ENCODE measurements at places on chromosomes 3 and 15.

DNA sequence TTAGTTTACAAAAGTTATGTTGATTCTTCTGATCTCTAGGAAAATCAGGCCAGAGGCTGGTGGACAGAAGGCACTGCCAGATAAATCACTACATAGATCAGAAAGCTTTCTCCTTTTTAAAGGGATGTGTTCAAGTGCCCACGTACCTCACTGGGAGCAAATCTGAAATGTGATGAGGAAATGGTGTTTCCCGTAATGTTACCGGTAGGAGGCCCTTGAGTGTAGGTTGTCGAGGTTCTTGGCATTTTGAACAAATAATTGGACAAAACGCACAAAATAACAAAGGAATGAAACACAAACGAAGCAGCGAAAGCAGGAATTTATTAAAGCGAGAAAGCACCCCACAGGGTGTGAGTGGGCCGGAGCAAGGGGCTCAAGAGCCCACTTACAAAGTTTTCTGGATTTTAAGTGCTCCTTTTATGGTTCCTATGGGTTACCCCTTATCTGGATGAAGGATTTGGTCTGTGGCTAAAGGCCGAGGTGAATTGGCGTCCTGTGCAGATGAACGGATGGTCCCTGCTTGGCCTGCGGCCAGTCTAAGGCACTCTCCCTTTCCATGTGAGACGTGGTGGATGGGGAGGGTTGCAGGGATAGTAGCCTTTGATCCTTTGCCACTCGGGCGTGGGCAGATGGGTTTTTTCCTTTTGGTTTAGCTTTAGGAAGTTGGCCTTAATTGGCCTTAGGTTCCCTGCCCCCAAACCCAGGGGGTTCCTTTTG, 1.0 kb downstream of the SNX1 start:
- no peak for DNase-seq

DNA sequence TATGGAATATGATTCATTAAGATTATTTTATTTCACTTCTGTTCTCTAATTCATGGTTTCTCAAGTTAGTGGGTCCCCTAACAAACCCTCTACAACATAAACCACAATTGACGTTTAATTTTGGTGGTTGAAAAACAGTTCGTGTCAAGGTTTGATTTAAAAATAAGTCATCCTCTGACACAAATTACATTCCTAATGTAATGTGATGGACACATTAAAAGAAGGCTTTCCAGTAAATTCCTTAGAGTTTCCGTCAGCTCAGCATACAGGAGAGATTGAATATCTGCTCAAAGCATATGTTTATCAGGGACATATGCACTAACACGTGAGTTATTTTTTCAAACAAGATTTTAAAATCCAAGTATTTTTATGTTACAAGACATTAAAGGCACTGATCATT, 626.5 kb upstream of the ADAMTS9 start:
- no peak for DNase-seq

- no peak for DNase-seq
Observed at GRCh38 chr3:33144433-33144832, 30.6 kb downstream of the CRTAP start.

- DNase-seq = no peak
Observed at GRCh38 chr3:38111201-38111600, 25.7 kb downstream of the ACAA1 start.

- DNase-seq = no peak
Observed at GRCh38 chr3:80018375-80018774, 250.6 kb upstream of the ROBO1 start.

- no peak for DNase-seq
Observed at GRCh38 chr3:123082370-123083065, 15.7 kb downstream of the PDIA5 start.

DNA sequence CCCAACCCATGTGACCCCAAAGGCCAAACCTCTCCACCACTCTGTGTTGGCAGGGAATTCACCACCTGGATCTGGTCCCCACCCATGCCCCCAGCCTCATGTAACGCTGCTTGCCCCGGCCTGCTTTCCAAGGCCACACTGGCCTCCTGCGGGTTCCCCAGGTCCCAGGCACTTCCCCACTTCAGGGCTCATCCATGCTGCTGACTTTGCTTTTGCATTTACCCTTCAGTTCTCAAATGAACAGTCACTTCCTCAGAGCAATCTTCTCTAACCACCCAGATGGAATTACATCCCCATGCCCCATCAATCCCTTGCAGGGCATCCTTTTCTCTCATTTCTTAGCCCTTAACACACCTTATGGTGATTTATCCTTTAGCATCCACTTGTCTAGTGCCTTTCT, 9.2 kb downstream of the DAPK2 start:
- no peak for DNase-seq

DNA sequence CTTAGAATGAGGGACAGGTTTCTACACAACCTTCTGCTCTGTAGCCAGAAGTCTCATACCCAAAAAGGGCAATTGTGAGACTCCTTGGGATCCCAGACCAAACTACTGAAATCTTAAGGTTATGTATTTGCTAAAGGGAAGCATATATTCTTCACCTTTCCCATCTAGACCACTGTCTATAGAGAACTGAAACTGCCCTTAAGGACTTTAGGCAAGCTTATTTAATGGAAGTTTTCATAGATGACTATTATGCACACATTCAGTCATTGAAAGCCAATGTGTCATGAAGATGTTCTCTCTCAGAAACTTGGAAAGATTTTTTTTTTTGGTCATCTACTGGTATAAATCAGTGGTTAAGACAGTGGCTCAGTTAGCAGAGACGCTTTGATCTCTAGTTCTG, 365.3 kb downstream of the MCTP2 start:
- DNase-seq = no peak

- no peak for DNase-seq
Observed at GRCh38 chr3:12040902-12041301, 36.7 kb downstream of the SYN2 start.

DNA sequence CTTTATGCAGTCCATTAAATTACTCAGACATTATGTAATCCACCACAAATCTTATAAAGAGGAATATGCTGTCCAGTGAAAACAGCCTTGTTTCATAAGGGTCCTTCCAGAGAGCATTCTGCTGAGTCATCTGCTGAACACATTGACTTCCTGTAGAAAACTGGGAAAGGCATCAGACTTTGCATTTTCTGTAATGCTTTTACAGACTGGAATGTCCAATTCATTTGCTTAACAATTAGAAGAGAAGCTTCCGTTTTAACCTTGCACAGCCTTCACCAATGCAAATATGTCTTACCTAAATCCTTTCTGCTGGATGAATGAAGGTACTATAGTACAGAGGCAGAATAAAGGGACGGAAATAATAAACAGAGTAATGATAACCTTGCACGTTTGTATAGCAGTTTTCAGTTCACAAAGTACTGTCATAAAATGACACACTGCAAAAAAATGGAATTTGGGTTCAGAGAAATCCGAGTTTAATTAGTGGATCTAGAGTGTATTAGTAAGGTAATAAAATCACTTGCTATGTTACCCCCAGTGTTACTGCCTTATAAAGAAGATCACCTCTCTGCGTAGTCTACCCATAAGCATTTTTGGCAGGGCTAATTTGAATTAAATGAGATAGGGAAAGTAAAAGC, 301.5 kb downstream of the PYDC2 start:
- DNase-seq = no peak

- no peak for DNase-seq
Observed at GRCh38 chr3:101643861-101644613, 32.9 kb downstream of the ZBTB11 start.

DNA sequence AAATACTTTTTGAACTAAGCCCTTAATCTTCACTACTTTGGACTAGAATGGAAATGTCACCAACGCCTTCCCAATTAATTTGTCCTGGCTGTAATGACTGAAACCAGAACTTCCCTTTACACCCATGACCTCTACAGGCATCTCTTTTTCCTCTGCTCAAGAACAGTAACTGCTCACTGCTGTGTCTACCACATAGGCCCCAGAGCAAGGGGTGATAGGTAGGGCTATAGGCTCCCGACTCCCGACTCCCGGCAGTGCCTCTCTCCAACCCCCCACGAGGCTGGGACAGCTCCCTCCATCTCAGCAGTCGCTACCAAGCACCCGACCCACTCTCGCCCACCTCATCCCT, 384 bp upstream of the LEKR1 start:
- no peak for DNase-seq

- DNase-seq = no peak
Observed at GRCh38 chr3:14406766-14407165, 4.4 kb downstream of the SLC6A6 start.

DNA sequence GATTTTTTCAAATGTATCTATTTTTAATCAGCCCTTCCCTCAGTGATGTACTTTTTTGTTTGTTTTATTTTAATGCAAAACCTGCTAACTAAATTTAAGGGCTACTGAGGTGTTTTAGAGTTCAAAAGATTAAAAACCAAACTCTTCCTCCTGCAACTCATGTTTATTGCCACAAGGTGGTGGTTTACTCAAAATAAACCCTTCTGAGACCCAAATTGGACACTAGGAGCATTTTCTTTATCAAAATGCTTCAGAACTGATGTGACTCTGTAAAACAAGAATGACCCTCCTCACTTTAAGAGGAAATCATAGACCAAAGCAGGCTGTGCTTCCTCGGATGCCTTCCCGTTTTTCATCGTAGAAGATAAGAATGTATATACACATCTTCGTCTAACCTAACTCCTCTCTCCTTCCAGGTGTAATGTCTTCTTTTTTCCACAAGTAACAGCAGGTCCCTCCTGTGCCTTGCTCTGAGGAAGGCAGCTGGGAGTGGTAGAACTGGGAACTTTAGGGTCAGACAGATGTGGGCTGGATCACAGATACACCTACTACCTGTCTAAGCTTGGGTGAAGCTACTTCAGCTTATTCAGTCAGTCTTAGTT, 2.9 kb upstream of the NME9 start:
- no peak for DNase-seq

GRCh38 chr3:106491796-106492195, 623.0 kb upstream of the CBLB start:
- DNase-seq = no peak

DNA sequence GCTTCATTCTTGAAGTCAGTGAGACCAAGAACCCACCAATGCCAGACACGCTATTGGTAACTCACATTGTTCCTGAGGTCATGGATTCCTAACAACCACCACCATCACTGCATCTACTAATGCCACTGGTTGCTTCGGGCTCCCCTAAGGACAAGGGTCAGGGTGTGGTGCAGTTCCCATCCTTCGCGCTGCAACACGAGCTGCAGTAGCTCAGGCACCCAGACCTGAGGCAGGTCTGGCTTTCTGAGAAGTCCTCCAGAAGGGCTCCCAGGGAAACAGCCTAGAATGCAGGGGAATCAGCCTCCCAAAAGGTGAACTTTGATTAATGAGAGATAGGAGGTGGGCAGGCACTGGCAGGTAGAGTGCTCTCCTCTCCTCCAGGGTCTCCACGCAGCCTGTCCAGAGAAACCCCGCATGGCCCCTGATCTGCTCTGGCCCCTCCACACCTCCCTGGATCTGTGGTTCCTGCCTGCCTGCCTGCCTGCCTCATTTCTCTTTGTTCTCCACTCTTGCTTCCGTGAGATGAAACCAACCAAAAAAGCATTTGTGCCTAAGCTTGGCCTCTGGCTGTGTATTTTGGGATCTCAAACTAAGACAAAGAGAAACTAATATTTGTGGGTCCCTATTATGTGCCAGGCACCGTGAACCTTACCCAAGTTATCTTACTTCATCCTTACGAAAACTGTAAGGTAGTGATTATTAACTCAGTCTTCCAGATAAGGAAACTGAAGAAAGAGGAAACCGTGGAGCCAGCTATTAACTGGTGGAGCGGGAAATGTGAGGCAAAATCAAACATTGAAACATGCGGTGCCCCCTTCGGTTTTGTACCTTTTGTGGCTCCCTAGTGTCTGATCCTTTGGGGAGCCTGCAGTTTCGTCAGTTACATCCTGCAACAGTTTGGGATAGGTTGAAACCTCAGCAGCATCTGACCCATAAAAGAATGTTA, 43.9 kb upstream of the USP3 start:
- DNase-seq = no peak

DNA sequence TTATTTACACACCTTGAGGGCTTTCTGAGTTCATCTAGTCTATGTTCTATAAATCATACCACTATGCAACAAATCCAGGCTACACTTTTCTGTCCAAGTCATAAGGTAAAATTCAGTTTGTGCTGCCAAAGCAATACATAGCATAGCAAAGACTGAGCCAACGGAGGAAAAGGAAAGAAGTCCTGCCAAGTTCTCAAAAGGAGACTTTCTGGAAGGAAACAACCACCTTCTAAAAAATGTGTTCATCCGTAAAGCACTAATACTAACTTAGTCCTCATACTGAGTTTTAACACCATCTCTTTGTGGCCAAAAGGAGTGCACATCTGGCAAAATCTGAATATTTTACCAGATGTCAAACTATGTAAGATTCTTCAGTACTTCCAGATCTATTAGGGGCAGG, 620.2 kb downstream of the RBMS3 start:
- DNase-seq = no peak

- DNase-seq = no peak
Observed at GRCh38 chr3:71655061-71655460, 70.1 kb downstream of the EIF4E3 start.

DNA sequence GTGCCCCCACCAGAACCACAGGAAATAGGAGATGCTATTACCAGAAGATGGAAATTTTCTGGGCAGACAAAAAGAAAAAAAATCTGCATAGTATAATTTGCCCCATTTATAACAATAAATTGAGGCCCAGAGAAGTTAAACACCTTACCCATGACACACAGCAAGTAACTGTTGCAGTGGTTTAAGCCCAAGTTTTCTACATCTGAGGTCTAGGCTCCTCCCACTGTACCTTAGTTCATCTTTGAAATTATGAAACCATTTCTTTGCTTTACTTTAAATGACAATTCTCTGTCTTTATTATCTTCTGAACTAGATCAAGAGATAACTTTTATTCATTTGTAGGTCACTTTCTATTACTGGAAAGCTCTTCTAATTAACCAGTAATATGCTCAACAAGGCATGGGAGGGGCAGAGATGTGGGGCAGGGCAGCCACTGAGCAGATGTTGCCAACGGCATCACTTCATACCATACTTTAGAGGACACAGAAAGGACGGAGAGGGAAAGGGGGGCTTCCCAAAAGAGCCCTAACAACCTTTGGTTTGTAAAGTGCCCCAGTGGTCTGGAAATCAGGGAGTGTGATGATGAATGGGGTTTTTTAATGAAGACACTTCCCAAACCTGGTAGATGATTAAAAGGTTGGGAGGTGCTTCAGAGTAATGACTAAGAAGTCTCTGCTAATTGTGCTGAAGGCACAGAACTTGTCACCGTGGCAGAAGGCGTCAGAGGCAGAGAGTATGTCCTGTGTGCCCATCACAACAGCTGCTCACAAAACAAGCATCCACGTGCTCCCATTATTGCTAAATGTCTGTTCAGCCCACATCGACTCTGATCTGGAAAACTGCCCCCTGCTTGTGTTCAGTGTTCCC, 342.5 kb downstream of the SHQ1 start:
- no peak for DNase-seq

GRCh38 chr3:24415824-24416223, 78.8 kb downstream of the THRB start:
- no peak for DNase-seq

- no peak for DNase-seq
Observed at GRCh38 chr3:11982341-11982941, 21.7 kb upstream of the SYN2 start.

GRCh38 chr15:34038023-34038870, 757 bp downstream of the AVEN start:
- peak; percentile 50 for DNase-seq

Data from GM12892 (cell line).